GM10248 (cell line): ENCODE measurements at places on chromosomes 2 and 18.

DNA sequence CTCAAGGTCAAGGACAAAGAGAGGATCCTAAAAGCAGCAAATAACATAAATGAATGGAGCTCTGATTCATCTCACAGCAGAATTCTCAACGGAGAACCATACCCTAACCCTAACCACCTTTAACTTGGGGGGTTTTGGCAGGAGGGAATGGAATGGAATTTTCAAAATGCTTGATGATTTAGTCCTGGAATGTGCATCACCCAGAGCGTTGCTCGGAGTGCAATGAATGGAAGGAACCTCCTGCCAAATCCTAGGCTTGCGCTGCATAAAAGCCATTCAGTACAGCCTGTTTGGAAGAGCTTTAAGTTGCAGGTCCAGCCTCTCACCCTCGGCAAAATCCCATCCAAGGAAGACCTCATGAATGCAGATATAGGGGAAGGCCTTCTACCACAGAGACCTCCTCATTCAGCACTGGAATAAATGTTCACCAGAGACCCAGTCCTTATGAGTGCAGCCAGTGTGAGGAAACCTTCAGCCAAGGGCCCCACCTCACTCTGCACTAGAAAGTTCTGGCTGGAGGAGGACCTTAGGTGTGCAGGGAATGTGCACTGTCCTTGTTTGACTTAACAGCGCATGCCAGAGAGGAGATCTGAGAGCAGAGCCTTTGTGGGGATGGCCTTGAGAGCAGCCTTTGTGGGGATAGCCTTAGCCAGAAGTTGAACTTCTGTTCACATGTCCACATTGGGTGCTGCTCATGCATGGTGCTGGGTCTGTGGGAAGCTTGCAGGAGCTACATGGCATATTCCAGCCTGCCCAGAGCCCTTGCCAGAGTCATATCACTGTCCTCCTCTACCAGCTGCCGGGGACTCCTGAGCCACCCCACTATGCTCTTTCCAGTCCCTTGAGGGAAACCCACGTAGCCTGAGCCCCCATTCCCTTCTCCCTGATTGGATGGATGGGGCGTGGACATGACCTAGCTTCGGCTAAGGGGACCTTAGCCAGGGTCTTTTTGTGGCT lies 30.5 kb downstream of the ASB1 start:
- no peak for DNase-seq

DNA sequence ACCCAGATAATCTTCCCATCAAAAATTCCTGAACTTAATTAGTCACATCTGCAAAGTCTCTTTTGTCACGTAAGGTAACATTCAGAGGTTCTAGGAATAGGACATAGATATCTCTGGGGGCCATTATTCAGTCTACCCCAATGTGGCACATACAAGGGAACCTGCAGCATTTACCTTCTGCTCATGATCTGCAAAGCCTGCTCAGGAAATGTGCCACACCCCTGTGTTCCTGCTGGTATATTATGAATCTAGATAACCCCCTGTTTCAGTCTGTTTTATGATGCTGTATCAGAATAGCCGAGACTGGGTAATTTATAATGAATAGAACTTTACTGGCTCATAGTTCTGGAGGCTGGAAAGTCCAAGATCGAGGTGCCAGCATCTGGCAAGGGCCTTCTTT lies 103.5 kb downstream of the ARL4C start:
- no peak for DNase-seq

GRCh38 chr18:3457261-3457724 lies 7.3 kb downstream of the TGIF1 start:
- DNase-seq: no peak

DNA sequence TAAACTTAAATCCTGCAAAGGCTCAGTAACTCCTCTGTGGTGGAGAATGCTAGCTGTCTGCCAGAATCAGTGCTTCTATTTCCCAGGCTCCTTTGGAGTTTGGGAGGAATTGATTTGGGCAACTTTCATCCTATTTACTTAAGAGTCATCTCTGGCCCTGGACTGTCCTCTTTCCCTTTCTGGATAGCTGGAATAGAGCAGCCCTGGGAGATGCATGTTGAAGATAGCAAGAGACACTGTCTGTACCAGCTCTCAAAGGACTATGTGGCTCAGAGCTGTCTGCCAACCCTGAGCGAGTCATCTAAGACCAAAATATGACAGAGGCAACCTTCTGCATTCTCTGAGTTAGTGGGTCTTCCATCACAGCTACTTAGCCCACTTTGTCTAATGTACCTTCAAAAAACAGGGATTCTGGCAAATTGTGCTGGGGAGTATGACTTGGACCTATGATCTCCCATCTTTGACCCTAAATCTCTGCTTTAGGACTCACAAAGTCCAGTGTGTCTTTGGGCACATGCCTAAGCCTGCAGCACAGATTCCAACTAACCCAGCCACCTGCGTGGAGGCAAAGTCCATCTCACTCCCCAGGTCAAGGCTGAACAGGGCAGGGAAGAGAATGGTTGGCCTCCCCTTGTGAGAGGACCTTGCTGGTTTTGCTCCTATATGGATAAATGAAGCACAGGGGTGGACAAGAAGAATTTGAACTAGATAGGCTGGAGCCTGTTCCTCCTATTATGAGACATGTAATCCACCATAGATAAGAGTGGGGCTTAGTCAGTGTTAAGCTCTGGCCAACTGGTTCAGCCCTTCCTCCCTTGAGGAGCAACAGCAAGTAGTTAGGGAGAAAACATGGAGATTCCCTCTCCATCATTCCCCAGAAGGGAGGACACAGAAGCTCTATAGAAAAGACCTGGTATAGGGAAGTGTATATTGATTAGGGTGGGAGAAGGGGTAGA lies 99.1 kb upstream of the PELI1 start:
- no peak for DNase-seq

GRCh38 chr2:86069091-86069685 lies 36.5 kb downstream of the POLR1A start:
- no peak for DNase-seq

- DNase-seq: no peak
Measured at GRCh38 chr2:177756336-177756735, 316.2 kb downstream of the PDE11A start.

DNA sequence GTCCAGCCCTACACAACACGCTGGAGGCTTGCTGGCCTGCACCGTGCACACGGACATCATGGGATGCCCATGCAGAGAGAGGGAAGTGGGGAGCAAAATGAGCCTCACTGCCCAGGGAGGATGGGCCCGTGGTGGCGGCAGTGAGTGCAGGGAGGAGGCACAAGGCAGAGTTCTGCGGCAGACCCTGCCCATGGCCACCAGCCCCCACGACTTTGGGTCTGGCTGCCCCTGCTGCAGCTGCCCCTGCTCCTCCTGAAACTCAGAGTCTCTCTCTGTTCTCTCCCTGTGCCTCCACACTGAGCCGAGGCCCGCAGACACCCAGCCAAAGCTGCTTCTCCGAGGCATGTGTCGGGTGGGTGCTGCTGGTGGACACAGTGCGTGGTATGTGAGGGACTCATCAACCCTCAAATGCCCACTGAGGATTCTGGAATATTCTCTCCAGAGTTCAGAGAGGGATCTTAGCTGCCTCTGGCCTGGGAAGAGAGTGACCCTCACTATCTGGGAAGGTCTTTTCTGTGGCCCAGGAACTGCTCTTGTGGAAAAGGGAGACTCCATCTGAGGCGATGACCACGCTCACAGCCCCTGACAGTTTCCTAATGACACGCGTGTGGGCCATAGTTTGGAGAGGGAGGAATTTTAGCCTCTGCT lies 45.1 kb upstream of the HPCAL1 start:
- DNase-seq: no peak

- DNase-seq: no peak
Measured at GRCh38 chr2:99081891-99082290, 59.6 kb upstream of the C2orf15 start.

GRCh38 chr2:49714454-49714853 lies 560.1 kb upstream of the FSHR start:
- no peak for DNase-seq

GRCh38 chr18:66533693-66534092 lies 70.2 kb downstream of the CDH19 start:
- DNase-seq: no peak

- no peak for DNase-seq
Measured at GRCh38 chr2:220191031-220191430, 563.6 kb downstream of the SLC4A3 start.

DNA sequence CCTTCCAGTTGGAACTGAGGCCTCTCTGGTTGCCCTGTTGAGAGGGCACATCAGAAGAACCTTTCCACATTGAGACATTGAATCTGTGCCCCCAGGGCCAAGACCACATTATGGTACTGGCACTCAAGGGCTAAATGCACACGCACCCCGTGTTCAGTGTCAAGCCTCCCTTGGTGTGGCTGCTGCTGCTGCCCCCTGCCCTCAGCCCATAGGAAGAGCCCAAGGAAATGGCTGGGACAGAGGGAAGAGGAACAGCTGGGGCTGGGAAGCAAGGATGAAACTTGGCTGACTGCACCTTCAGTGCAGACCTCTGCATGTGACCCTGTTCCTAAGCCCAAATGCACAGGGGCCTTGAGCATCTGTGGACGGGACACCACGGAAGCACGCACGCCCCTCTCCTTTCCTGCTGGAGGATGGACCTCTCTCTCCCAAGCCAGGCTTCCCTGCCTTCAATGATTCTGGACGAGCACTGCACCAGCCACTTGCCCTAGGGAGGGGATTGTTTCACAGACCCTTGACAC lies 40.2 kb downstream of the NIFK start:
- DNase-seq: no peak

- DNase-seq: no peak
Measured at GRCh38 chr2:120404941-120405758, 59.2 kb downstream of the INHBB start.

DNA sequence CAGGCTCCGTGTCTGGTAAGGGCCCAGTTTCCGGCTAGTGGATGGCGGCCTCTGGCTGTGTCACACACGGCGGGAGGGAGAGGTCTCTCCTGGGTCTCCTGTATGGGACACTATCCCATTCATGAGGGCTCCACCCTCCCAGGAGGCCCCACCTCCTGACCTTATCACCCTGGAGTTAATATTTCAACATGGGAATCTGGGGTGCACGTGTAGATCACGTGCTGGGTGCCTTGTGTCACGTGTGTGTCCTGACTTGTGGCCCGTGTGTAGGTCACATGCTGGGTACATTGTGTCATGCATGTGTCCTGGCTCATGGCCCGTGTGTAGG lies 9.9 kb downstream of the NEU4 start:
- DNase-seq: no peak

DNA sequence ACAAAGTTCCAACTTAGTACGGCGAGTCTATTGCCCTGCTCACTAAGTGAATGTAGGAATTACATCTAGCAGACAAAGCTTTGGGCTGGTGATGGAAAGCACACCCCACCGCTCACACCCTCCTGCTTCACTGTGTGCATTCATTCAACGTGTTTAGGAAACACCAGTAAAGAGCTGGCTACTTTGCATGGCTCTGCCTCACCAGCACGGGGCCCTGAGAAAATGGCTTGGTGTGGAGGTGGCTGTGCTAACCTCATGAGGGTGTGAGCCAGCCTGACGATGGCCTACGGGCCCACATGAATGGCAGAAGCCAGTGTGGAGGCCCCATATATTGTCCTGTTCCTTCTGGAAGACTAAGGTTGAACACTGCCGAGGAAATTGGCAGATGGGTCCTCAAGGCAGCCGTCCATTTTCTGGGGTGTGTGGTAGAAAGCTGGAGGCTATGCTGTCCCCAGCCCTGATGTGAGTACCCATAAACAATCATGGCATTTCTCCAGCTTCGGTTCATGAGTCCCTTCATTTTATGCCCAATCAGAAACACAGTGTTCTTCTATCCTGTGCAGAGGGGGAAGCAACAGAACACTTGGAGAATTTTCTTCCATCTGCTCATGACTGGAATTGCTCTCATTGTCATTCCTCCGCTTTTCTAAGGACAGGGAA lies 269.4 kb downstream of the PHLPP1 start:
- DNase-seq: no peak

DNA sequence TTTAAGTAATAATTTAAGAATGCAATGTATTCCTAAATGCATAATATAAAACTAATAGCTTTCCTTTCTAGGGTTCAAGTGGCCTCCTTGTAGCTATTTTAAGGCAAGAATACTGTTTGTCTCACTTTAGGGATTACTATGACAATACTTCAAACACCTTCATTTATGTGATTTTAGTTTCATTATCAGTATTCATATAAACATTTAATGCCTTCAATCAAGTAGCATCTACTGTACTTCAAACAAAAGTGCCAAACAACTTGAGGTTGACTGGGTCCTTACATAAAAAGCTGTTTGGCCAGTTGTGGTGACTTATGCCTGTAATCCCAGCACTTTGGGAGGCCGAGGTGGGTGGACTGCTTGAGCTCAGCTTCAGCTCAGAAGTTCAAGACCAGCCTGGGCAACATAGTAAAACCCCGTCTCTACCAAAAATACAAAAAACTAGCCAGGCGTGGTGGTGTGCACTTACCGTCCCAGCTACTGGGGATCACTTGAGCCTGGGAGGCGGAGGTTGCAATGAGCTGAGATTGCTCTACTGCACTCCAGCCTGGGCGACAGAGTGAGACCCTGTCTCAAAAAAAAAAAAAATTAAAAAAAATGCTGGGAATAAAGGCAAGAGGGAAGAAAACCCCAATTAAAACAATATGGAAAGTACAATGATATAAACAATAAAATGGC lies 9.3 kb downstream of the MEX3C start:
- DNase-seq: no peak
